ENCODE measurements at places on chromosomes 6 and 20.

- peak; percentile 72 for DNase-seq
These were observed at the start of gene SCRT2 for GRCh38 chr20:675453-676314. Gene SCRT2 (minus strand): TSS chr20:675802. CDS start chr20:675601, 201 bp downstream.

DNA sequence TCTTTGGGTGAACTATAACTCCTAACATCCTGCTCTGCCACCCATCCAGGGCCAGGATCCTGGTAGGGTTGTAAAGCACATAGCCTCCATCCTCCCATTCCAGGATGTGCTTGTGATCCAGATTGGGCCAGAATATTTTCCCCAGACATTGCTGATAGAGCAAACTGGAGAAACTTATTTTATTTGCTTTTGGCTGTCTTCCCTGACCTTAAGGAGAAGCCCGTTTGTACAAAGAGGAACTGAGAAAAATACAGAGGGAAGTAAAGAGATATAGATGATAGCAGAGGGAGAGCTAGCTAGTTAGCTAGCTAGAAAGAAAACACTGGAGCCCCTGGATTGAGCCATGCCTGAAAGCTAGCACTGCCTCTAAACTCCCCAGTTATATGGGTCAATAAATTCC, 9.0 kb upstream of the HDAC2 start:
- DNase-seq, result no peak

DNA sequence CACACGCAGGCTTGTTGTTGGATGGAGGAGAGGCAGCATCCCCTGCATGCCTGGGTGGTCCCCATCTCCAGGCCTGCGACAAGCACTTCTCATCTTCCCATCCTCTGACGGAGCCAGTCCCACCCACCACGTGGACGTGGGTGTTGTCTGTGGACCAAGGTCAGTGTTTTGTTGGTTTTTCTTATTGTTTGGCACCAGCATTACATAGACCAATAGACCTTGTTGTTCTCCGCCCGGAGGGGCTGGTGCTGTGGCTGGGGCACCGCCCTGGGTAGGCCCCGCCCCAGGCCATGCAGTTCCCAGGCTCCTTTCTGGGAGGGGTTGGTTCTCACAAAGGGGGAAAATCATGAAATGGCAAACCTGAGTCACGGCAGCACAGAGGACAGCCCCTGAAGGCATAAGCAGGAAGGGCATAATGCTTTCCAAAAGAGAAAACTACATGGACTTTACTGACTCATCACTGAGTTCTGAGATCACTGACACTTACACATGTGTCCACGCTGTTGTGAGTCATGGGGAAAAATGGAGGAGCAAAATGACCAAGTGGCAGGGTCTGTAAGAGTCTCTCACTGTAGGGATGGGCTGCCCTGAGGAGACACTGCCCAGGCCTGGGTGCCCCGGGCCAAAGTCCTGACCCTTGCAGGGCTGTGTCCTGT, 90.8 kb downstream of the THBS2 start:
- peak; percentile 93 for DNase-seq

DNA sequence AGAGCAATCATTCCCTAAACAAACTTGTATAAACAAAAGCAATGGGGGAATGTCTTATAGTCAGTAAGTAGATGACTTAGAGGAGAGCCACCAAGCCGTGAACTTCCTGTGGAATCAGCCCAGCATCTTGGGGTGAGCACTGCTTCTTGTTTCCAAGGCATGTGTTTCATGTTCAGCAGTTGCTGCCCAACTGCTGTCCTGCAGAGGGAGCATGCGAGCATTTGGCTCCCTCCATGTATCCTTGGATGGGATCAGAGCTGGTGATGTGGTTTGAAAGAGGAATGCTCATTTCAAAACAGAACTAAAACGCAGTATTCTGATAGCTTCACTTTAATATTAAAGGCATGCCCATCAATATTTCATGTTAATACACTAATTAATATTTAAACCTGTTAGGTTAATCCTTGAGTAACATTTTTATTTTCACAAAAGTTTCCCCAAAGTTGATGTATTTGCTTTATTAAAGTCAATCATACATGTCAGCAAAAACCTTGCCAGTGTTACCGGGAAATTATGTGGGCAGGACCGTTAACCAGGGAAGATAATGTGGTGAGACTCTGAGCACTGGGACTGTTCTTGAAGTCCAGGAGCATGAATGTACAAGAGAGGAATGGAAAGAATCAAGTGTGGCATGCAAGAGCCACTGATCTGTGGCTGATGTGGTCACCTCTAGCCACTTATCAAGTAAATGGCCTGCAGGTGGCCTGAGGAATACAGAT, 172.1 kb upstream of the GGTLC1 start:
- peak; percentile 21 for DNase-seq

DNA sequence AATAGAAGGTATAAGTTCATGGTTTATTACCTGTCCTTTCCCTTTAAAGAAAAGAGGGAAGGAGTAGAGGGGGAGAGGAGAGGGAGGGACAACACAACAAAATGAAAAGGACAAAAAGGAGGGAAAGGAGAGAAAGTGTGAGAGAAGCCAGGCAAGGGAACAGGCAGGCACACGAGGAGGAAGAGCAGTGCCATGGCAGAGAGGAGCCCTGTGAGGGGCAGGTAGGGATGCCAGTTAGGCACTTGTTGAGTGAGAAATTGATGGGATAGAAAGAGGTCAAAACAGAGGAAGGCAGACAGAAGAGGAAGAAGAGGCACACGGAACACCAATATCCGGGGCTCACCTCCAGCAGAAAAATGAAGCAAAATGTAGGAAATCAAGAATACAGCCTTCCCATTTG, 42.5 kb downstream of the TNFAIP3 start:
- DNase-seq, result no peak

- no peak for DNase-seq
These were observed 54.3 kb downstream of the FAM229B start for GRCh38 chr6:112141707-112142106.

DNA sequence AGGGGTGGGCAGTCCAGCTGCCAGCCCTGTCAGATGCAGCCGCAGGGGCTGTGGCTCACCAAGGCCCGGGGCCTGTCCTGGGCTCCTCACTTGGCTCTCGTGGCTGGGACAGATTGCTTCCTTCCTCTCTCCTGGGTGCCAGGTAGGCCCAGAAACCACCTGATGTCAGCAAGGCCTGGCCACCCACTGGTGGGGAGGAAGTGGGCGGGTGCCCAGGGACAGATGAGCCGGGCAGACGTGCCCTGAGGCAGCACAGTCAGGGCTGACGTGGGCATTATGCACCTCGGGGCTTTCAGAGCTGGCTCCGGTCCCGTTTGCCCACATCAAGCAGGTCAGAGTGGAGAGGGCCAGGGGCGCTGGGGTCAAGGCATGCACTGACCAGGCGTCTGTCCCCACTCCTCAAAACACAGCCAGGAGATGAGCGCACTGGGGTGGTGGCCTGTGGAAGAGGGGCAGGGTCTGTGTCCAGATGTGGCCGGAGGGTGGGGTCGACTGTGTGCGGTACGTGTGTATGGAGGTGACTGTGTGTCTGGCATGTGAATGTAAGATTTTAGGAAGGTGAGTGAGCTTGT, 133.2 kb upstream of the PTPN1 start:
- no peak for DNase-seq

DNA sequence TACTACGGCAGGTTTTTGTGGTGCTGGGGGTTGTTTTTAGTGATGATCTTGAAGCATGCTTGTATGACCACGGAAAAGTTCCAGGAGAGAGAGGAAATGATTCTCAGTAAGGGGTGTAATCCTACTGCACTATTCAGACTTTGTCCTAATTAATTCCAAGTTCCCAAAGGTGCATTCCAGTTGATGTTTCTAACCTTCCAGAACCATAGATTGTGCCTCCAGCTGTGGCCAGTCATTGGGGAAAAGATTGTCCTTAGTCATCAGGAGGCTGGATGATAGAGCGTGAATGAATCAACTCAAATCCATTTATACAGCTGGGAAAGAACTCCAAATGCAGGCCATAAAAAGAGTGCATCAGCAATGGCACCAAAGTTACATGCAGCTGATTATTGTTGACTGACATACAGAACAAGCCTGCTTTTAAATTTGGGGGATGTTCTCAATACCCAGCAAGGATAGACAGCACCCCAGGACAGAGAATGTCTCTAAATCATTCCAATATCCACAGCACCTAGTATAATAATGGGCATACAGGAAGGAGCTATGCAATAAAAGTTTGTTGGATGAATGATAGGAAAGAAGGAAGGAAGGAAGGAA, 27.8 kb upstream of the PKHD1 start:
- no peak for DNase-seq

- no peak for DNase-seq
These were observed 49.2 kb downstream of the CDH26 start for GRCh38 chr20:60007464-60007863.

- DNase-seq, result peak; percentile 52
These were observed 161.2 kb upstream of the SUPT3H start for GRCh38 chr6:45538641-45539547.

GRCh38 chr6:125586074-125586473, 163.4 kb upstream of the HEY2 start:
- peak; percentile 2 for DNase-seq

DNA sequence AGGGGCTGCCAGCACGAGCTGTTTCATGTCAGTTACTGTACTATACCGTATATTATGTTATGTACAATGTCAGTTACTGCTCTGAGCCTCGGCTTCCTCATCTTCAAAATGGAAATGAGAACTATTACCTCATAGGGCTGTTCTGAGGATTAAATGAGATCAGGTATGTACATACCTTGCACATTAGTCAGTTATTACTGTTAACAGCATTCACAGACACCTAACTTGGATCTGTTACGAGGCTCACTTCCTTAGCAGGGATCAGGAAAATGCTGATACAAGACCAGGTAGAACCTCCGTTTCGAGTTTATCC, 69.7 kb upstream of the TBC1D7 start:
- DNase-seq, result no peak

GRCh38 chr6:26142026-26142425, 54.8 kb downstream of the HFE start:
- DNase-seq, result no peak

- no peak for DNase-seq
These were observed 37.8 kb downstream of the ZHX3 start for GRCh38 chr20:41279546-41280225.

DNA sequence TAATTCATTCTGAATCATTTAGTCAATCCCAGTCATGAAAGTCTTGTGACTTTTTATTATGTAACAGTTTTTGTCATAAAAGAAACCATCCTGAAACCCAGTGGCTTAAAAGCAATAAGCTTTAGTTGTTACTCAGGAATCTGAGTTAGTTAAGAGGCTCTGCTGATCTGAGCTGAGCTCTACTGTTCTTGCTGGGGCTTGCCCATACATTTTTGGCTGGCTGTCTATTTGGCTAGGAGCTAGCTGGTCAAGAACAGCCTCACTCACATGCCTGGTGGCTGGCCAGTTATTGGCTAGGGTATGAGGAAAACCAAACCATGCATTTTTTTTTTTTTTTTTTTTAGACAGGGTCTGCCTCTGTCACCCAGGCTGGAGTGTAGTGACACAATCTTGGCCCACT, 10.6 kb downstream of the TCF21 start:
- no peak for DNase-seq

- no peak for DNase-seq
These were observed 70.2 kb upstream of the ADGRF1 start for GRCh38 chr6:47112317-47112716.

- no peak for DNase-seq
These were observed 160.0 kb downstream of the LRFN2 start for GRCh38 chr6:40427196-40427595.

GRCh38 chr20:8527998-8528723, 396.1 kb downstream of the PLCB1 start:
- peak; percentile 52 for DNase-seq

GRCh38 chr6:45163952-45164766, 164.0 kb upstream of the RUNX2 start:
- DNase-seq, result no peak

GRCh38 chr6:31619805-31620585, 520 bp upstream of the PRRC2A start:
- DNase-seq, result peak; percentile 100

- DNase-seq, result no peak
These were observed 1.0 kb downstream of the NSFL1C start for GRCh38 chr20:1465470-1466210.

DNA sequence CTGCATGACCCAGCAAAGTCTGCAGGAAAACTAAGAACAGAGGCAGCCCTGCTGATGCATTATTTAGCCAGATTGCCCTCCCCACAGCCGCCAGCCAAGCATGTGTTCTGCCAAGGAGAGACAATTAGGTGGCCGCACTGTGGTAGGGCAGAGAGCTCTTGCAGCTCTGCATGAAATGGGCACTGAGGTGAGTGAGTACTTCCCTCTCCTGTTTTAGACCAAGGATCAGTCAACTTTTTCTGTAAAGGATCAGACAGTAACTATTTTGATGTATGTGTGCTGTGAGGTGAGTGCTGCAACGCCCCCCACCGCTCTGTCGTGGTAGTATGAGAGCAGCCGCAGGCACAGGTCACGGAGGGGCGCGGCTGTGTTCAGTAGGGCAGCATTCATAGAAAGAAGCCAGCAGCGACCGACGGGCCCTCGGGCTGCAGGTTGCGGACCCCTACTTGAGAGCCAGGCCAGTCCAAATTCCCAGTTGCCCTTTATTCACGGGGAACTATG, 23.8 kb upstream of the FAM50B start:
- DNase-seq, result peak; percentile 74

GRCh38 chr20:37808233-37809070, 94.5 kb upstream of the VSTM2L start:
- DNase-seq, result no peak

GRCh38 chr6:139909992-139910391, 535.5 kb upstream of the CITED2 start:
- DNase-seq, result no peak

DNA sequence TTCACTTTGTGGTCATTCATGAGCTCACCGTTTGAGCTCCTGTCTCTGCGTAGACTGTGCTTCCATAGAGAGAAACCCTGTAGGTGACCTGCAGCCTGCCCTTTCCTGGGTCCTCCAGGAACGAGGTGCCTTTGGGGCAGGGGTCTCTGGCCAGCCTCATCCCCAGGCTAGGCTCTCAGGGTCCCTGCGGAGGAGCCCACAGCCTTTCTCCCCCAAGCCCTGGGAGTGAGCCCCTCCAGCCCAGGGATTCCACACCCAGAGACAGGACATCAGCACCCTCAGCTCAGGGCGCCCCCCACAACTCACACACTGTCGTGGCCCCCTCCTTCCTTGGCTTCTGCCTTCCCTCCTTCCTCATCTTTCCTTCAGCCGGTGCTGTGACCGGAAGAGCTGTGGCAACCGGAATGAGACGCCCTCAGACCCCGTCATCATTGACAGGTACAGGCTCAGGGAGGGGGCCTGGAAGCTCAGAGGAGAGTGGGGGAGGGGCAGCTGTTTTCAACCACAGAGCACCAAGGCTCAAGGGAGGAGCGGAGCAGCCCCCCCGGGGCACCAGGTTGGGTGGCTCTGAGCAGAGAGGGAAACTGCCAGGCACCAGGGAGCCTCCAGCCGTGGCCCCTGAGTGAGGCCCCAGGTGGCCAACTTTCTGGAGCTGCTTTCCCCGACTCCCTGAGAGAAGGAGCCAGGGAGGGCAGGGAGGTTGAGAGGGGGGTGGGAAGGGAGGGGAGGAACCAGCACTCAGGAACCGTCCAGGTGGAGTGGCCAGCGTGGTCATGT, 16.8 kb downstream of the EBF4 start:
- no peak for DNase-seq

DNA sequence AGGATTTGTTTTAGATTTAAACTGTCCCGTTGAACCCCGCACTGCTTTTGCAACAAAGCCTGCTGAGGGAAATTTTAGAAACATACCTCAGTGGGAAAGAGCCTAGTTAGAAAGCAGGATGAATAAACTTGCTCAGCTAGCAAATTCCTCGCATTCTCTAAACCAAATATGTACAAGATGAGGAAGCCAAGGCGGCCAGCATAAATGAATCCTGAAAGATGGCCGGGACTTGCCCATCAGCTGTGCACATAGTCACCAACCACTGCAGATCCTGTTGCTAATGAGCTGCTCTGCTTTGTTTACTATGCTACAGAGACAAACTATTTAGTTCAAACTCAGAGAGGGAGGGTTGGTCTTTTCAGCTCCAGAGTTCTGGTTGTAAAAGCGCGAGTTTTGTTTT, 49.0 kb downstream of the TMEM170B start:
- peak; percentile 83 for DNase-seq

Measured in fibroblast of villous mesenchyme (primary cell).